ENCODE measurements at places on chromosomes 5 and 9.

GRCh38 chr5:37738057-37738691 is 101.7 kb downstream of the GDNF start:
- DNase-seq: no peak

GRCh38 chr9:129220771-129221170 is 42.7 kb upstream of the IER5L start:
- DNase-seq: no peak

DNA sequence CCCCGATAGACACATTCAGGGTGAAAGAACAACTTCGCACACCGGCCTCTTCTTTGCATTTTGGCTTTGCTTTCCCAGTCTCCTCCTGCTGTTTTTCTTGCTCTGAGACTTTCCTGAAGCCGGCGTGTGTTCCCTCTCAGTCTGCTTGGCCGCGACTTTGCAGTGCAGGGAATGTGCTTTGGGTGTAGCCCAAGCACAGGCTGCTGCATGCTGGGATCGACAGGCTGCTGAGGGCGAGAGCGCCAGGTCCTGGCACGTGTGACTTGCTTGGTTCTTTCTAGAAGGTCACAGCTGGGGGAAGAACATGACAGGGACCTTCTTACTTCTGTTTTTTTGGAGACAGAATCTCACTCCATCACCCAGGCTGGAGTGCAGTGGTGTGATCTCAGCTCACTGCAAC is 40.6 kb downstream of the TENT4A start:
- no peak for DNase-seq

GRCh38 chr9:130616451-130616850 is 37.1 kb downstream of the FUBP3 start:
- DNase-seq: no peak

GRCh38 chr5:25688156-25688555 is 1043.4 kb upstream of the CDH10 start:
- DNase-seq: no peak

- no peak for DNase-seq
These were observed 89.6 kb upstream of the FCN2 start for GRCh38 chr9:134791009-134791408.
